ENCODE measurements at places on chromosomes 3 and 15. TPM values are rescaled to one million over a fixed set of nuclear protein-coding genes. Genes with fewer than 3 reads are reported as not detected.

The MED12L gene
- total RNA-seq = 0.75 TPM

The UPK1B gene
- total RNA-seq = 0.80 TPM

The GRAMD1C gene
- 1.1 TPM for total RNA-seq

The GOLGA6B gene
- not detected for total RNA-seq

The LRRIQ4 gene
- total RNA-seq = 0.23 TPM

The SLC38A3 gene
- total RNA-seq = 8.8 TPM

The WNT5A gene
- 13.4 TPM for total RNA-seq

The LIPC gene
- 0.28 TPM for total RNA-seq

GRCh38 chr3:126573492-126574117, 14.9 kb upstream of the C3orf22 start:
- H3K27ac ChIP-seq = no peak overlapping the region
- no peaks in the 10 kb centered on the region for H3K4me1 ChIP-seq
- no peak overlapping the region for H3K4me3 ChIP-seq
- H3K36me3 ChIP-seq = no peaks in the 10 kb centered on the region

- H3K27ac ChIP-seq = no peak overlapping the region
- DNase-seq = no peak
- peaks cover 5% of the 10 kb centered on the region for H3K4me1 ChIP-seq
- no peak overlapping the region for H3K4me3 ChIP-seq
- no peaks in the 10 kb centered on the region for H3K36me3 ChIP-seq
Observed at GRCh38 chr3:43031485-43031884, 52.4 kb downstream of the GASK1A start.

DNA sequence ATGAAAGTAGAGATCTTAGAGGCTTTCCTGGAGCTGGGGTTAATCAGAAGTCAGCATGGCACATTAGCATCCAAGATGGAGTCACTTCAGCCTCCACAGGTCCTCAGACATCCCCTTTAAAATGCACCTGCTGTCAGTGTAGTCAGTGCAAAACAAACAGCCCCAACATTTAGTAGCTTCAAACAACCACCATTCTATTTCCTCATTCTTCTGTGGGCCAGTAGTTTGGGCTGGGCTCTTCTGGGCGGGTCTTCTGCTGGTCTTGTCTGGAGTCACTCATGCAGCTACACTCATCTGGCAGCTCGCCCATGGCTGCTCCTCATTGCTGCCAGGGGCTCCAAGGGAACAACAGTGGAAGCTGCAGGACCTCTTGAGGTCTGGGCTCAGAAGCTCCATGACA, 99.9 kb downstream of the TLE3 start:
- no peak overlapping the region for H3K27ac ChIP-seq
- H3K27me3 ChIP-seq = no peaks in the 10 kb centered on the region
- no peaks in the 10 kb centered on the region for H3K36me3 ChIP-seq

DNA sequence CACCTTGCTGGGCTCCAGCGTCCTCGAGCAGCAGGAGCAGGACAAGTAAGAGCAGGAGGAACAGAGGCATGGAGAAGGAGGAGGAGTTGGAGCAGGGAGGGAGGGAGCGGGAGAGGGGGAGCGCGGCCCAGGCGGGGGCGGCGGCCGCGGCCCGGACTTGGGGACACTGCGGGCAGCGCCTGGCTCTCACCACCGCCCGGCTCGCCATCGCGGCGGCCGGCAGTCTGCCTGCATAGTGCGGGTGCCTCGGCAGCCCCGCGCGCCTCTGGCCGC, 440 bp downstream of the DCBLD2 start:
- peak overlapping the region; percentile 99 for H3K4me3 ChIP-seq
- H3K36me3 ChIP-seq = no peaks in the 10 kb centered on the region
- peaks cover 1% of the 10 kb centered on the region for H3K4me1 ChIP-seq
- no peaks in the 10 kb centered on the region for H3K27me3 ChIP-seq
- DNase-seq = no peak

DNA sequence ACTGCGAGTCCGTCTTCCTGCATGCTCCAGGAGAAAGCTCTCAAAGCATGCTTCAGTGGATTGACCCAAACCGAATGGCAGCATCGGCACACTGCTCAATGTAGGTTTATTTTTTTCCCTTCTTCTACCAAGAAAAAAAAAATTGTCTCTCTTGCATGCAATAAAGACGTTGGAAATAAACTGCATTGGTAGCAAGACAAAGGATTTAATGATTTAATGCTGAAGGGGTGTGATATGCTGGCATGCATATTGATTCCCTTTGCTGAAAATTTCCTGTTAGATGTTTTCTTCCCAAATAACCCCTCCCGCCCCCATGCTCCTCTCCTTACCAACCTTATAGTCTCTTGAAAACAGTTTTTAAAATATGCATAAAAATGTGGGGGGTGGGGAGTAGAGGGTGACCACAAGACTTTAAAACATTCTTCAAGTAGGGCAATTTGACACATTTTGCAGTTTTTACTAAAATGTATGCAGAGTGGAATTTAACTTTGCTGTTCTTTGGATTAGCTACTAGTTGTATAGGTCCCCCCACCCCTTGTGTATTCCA, 799 bp downstream of the RARB start:
- H3K36me3 ChIP-seq = no peaks in the 10 kb centered on the region
- H3K27me3 ChIP-seq = no peaks in the 10 kb centered on the region
- H3K4me3 ChIP-seq = peak overlapping the region; percentile 59
- DNase-seq = no peak
- H3K27ac ChIP-seq = peak overlapping the region; percentile 88

DNA sequence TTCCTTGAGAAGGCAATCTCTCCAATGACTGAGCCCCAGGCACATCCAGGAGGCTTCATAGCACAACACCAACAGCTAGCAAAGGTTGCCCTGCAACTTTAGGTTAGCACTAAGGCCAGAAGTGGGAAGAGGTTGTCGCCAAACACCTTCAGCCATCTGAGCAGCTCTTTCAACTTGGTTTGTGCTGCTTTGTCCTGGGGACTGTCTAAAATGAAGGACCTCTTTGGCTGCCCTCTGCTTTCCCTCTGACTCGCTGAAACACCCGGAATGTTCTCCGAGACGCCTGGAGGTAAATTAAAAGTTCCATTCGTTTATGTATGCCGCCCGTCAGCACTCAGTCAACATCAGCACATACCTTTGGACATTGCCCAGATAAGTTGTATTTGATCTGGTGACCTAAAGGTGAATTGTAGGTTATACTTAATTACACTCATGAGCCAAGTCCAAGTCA, 121.2 kb upstream of the NR2F2 start:
- no peak overlapping the region for H3K27ac ChIP-seq
- H3K4me3 ChIP-seq = no peak overlapping the region

DNA sequence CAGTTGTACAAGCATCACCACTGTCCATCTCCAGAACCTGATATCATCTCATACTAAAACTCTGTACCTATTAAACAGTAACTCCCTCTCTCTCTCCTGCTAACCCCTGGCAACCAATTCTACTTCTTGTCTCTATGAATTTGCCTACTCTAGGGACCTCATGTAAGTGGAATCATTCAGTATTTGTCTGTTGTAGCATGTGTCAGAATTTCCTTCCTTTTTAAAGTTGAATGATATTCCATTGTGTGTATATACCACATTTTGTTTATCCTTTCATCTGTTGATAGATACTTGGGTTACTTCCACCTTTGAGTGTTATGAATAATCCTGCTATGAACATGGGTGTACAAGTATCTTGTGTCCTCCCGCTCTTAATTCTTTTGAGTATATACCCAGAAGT, 16.6 kb downstream of the ZNF592 start:
- no peak overlapping the region for H3K27ac ChIP-seq
- H3K36me3 ChIP-seq = no peaks in the 10 kb centered on the region
- DNase-seq = no peak
- peaks cover 23% of the 10 kb centered on the region for H3K4me1 ChIP-seq

DNA sequence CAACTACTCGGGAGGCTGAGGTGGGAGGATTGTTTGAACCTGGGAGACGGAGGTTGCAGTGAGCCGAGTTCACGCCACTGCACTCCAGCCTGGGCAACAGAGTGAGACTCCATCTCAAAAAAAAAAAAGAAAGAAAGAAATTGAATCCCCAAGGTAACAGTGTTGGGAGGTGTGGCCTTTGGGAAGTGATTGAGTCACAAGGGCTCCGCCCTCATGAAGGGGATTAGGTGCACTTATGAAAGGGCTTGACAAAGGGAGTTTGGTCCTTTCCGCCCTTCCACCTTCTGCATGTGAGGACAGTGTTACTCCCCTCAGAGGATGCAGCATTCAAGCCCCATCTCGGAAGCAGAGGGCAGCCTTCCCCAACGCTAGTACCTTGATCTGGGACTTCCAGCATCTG, 21.3 kb downstream of the POC1A start:
- DNase-seq = no peak
- no peaks in the 10 kb centered on the region for H3K27me3 ChIP-seq
- no peak overlapping the region for H3K27ac ChIP-seq
- H3K36me3 ChIP-seq = no peaks in the 10 kb centered on the region
